Activated T-cell treated with anti-CD3 and anti-CD28 coated beads for 48 hours (primary cell): ENCODE measurements at places on chromosomes 16 and 17.

GRCh38 chr17:20073055-20073979, 64.2 kb downstream of the SPECC1 start:
- DNase-seq = peak; percentile 31

GRCh38 chr17:79082311-79083190, 7.9 kb downstream of the ENGASE start:
- DNase-seq = peak; percentile 51

GRCh38 chr17:700504-701094, 14.0 kb downstream of the VPS53 start:
- DNase-seq = no peak

DNA sequence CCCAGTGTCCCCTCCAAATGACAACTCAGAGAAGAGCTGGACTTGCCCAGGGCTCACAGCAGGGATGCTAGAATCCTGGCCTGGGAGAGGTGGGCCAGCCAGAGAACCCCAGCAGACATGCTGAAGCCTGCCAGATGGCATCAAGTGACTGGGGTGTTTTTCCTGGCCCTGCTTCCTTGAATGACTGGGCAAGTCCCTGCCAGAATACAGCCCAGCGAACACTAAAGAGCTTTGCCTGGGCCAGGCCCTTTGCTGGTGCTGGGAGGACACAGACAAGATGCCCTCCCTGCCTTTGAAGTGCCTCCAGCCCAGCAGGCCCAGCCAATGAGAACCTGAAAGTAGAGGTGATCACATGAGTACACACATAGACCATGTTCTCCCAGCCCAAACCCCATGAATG, 11.5 kb downstream of the ZNF319 start:
- DNase-seq = no peak

- no peak for DNase-seq
Measured at GRCh38 chr17:63833741-63834373, 6.4 kb upstream of the FTSJ3 start.

DNA sequence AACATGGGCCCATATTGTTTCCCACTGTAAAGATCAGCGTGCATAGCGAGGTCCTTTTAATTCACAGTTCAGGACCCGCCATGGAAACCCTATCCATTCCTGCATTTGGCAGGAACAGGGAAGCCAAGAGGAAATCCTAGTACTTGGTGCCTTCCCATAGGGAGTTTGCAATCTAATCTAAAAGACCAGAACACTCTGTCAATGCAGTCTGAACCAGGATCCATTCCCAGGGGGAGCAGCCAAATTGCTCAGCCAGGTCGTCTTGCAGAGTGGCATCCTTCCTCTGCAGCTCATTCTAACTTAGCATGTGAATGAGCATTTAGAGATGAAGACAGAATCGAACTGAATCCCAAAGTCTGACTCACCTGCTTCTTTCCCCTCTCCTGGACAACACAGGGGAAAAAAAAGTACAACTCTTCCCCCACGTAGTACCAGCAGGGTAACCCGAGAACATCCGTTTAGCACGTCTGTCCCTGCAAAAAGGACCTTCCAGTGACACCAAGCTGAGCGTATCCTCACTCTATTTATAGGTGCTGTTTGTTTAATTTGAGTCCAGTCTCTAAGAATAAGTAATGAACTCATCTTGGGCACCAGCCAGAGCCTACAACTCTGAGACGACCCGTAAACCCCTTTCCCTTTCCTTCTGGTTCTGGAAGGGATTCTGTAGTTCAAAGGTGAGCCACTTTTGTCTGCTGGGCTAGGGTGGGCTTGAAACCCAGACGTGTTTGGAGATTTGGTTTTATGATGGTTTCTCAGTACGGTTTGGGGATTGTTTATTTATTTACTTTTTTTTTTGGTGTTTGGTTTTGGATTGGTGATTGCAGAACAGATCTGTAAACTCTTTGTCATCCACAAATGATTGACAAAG, 74.5 kb downstream of the ERCC4 start:
- no peak for DNase-seq

- DNase-seq = no peak
Measured at GRCh38 chr17:80465327-80465974, 11.0 kb downstream of the NPTX1 start.

GRCh38 chr16:66858740-66859396, 14.7 kb downstream of the CA7 start:
- DNase-seq = no peak
